ENCODE measurements at places on chromosomes 6 and 20.

- DNase-seq, result no peak
Measured at GRCh38 chr6:71239694-71240093, 48.9 kb upstream of the OGFRL1 start.

DNA sequence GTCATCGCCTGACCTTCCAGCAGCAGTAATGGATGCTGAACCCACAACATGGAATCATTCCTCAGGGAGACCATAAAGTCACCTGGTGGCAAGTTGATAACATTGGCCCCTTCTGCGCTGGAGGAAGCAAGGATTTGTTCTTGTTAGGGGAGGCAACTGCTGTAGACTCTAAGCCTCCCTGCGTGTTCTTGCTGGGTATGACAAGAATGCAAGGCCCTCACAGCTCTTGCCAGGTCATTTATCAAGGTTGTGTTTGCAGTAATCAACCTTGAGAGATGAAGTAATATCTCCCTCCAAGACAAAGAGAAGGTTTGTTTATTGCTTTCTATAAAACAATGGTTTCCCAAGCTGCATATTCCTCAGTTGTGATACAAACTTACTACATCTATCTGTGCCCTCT lies 80.9 kb downstream of the PERP start:
- no peak for DNase-seq

- no peak for DNase-seq
Measured at GRCh38 chr6:42727087-42727611, 4.8 kb upstream of the PRPH2 start.

- peak; percentile 23 for DNase-seq
Measured at GRCh38 chr20:36856691-36857635, 19.0 kb upstream of the TLDC2 start.

- DNase-seq, result no peak
Measured at GRCh38 chr6:154606860-154607259, 96.4 kb upstream of the CNKSR3 start.

GRCh38 chr6:21665110-21665391 lies 71.5 kb downstream of the SOX4 start:
- no peak for DNase-seq

DNA sequence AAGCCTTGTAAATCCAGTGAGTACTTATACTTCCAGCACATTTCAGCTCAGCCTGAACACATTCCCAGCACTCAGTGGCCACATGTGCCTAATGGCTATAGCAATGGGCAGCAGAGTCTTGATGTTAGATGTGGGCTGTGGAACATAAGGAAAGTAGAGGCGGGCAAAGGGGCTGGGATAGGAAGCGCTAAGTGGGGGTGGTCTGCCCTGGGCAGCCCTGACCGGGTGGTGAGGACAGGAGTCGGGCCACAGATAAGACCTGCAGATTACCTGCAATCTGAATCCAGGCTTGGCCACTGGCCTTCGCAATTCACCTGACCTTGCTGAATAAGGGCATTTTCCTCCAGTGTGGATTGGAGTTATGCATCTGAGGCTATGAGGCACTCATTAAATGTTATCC lies 11.1 kb upstream of the HMGA1 start:
- no peak for DNase-seq

GRCh38 chr6:4349323-4349722 lies 213.9 kb upstream of the ECI2 start:
- DNase-seq, result no peak

GRCh38 chr20:11755071-11755841 lies 162.4 kb upstream of the BTBD3 start:
- no peak for DNase-seq

DNA sequence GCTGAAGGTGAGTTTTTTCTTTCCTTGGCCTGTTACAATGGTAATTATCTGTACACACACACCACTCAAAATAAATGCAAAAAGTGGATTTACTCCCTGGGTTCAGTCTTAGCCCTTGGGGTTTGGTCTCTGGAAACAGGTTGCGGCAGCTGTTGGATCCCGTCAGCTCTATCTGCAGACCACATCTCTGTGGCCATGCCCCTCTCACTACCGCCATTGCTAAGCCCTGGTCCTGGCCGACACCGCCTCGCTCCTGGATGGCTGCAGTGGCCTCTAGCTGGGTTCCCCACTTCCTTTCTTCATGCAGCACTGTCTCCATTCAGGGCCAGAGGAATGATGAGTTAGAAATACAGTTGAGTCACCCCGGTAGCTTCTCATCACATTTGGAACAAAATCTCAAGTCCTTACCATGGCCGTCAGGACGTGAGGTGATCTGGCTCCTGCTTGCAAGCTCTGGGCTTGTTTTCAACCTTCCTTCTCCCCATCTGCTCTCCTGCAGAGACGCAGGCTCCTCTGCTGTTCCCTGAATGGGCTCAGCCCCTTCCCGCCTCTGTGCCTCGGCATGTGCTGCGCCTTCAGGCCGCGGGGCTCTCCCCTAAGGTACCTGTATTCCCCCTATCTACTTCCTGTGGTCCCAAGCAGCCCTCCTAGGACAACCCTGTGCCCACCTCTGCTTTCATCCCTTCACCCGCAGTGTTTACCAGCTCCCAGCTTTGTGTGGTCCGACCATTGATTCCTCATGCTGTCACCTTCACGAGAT lies 38.0 kb downstream of the EFCAB8 start:
- no peak for DNase-seq

- DNase-seq, result no peak
Measured at GRCh38 chr20:34318609-34319443, 15.7 kb upstream of the AHCY start.
